ENCODE measurements at places on chromosomes 11 and 22.

DNA sequence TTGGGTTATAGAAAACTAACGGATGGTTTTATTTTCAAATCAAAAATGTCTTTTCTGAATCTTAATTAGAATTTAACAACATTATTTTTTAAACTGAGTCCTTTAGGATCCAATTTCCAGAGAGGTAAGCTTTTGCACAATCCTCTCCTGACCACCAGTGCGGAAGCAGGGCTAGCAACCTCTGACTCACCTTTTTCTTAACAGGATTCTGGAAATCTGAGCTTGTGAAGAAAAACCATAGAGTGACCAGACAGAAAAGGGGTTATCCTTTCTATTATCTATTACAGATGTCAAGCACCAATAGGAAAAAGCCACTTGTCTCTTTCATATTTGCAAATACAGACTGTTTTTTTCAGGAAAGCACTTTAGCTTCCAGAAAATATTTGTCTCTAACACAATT is 25.3 kb downstream of the ALG9 start:
- DNase-seq = no peak

- no peak for DNase-seq
Observed at GRCh38 chr11:66285250-66285947, 3.5 kb downstream of the YIF1A start.

DNA sequence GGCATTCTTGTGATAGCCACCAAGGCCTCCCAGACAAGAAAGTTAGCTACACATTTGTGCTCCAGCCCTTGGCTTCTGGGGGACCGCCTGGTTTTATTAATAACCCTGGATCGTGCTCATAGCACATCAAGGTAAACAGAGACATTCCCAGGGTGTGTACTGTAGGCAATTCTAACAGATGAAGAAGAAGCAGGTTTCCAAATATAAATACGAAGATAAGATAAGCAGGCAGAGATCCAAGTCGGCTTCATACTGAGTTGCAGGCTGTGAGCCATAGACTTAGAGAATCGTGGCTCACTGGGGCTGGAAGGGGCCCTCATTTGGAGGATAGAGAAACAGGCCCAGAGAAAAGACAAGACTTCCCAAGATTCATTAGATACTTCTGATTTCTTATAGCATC is 131.4 kb downstream of the TENM4 start:
- no peak for DNase-seq

GRCh38 chr22:42696331-42696967 is 24.2 kb downstream of the A4GALT start:
- no peak for DNase-seq

GRCh38 chr11:102306817-102307726 is 10.2 kb upstream of the BIRC3 start:
- no peak for DNase-seq

GRCh38 chr11:34318111-34319037 is 39.4 kb downstream of the ABTB2 start:
- DNase-seq = no peak

DNA sequence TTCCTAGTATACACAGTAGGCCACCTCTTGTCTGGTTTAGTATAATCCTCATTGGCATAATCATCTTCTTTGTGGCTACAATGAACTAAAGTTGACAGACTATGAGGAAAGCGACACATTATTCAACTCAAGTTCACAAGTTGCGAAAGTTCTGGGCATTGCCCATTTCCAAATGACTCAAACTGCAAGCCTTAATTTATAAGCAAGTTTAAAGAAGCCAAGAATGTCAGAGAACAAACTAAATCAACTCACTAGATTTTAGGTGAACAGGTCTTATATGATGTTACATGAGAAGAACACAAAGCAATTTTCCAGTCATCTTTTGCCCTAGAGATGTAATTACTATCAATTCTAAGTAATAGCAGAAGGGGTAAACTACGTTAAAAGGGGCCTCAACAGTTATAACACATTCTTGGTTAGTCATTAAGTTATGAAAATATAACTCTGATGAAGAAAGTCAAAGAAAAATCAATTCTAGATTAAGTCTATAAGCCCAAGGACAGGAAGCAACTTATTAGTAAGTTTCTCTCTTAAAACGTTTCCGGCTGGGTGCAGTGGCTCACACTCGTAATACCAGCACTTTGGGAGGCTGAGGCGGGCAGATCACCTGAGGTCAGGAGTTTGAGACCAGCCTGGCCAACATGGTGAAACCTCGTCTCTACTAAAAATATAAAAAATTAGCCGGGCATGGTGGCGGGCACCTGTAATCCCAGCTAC is 21.5 kb downstream of the PICALM start:
- DNase-seq = no peak

- DNase-seq = no peak
Observed at GRCh38 chr11:28738549-28738948, 630.4 kb downstream of the METTL15 start.

DNA sequence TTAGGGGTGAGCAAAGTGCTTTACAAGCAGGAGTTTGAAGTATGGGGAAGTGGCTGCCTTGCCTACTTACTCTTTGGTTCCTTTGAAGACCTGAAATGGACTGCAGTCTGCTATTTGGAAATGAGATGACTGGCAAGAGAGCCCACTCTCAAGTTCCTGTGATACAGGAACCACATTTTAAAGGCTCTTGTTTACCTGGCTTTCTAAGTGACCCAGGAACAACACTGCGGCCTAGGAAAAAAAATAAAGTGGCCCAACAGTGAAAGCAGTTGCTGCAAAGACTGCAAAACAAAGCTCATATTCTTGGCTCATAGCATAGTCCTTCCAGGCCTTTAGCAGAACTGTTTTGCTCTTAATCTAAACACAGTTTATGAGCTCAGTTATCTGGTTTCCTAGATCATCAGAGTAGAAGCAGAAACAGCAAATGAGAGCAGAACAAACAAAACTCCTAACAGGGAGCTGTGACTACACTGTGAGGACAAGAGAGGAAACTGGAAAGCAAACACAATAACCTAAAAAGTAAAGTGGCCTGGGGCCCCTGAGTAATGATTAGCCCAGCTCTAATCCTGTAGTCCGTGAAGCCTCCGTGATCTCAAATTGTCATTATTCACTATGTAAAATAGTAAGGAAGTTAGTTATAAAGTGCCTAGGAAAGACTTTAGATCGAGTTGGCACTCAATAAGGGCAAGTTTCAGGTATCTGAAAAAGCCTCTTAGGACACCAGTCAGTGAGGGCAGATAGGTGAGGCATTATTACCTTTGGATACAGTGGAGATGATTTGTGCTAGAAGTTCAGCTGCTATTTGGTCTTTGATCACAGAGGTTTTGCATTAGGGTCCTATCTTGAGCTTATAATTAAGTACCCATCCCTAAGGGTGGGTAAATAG is 11.5 kb downstream of the CCDC117 start:
- no peak for DNase-seq

GRCh38 chr11:8532475-8532874 is 61.6 kb downstream of the STK33 start:
- no peak for DNase-seq

GRCh38 chr11:125766251-125766650 is 12.4 kb downstream of the PATE2 start:
- DNase-seq = no peak

DNA sequence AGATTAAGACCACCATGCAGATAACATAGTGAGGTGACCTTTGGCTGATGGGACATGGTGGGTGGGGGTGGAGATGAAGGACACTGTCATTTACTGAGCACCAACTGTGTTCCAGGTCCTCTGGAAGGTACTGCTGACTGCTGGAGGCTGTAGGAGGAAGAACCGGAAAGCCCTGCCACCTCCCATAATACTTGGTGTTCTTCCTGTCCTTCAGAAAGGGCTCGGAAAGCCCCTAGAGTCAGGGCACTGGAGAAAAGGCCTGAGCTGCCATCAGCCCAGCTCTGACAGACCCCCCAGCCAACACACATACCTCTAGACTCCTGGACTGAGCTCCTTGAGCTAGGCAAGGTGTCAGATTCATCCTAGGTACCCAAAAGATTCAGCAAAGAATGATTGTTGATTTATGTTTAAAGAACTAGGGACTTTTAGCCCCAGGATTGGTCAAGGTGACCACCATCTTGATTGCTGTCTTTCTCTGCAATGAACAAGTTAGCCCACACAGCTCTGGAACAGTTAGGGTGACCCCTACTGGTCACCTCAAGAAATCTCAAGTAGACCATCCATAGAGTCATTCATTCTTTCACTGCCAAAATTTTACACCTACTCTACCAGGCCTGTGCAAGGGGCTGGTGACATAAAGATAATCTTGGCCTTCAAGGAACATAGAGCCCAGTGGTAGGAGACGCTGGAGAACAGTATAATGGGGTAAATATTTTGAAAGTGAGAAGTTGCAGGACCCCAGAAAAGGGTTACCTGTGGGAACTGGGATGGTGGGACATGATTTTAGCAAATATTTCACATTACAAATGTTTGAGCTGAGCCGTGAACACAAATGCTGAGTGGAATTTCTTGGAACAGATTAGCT is 39.4 kb downstream of the IRAG1 start:
- DNase-seq = no peak

DNA sequence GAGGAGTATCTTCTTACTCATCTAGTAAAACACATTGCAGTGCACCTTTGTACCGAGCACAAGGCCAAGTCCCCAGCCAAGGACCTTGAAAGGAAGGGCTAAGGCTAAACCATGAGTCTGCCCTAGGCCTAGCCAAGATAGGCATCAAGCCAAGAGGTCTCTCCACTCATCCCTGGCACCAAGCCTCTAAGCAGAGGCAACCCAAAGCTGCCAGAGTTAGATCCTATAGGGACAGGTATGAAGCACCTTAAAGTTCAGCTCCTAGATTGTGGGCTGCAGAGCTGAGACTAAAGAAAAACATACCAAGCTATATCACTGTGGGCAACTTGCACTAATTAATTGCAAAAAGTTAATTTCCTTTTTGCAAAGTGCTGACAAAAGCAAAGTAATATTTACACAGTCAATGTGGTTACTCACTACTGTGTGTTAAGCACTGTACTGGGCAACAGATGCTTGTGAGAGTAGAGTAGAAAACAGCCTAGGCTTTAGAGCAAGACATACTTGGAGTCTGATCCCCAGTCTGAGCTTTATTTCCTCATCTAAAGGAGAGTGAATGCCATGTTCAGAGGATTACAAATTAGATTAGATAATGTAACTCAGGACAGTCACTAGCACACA is 7.2 kb downstream of the COA4 start:
- no peak for DNase-seq

DNA sequence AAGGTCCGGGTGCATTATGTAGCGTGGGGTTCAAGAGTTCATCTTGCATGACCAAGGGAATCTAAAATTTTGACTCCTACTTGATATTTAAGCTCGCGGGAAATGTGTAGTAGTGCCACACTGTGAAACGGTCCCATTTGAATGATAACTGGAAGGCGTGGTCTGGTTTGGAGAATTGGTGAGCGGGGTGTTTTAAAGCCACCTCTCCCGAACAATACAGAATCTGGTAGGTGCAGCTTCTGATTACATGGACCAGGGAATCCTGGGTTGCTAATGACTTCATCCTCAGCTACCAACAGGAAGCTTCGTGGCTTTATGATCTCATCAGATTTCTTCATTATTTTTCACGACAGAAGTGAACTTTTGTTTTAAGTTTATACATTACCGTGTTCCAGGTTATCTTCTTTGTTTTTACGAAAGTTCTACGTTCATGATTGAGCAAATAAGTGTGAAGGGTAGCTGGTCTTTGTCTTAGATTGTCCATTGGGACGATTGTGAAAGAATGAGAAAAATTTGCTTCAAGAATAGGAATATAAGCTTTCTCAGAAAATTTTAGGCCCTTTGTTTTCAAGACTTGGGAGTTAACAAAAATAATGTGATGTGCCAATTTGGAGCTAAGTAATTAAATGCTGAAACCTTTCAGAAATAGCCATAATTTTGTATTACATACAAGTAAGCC is 1.7 kb downstream of the QSER1 start:
- no peak for DNase-seq

DNA sequence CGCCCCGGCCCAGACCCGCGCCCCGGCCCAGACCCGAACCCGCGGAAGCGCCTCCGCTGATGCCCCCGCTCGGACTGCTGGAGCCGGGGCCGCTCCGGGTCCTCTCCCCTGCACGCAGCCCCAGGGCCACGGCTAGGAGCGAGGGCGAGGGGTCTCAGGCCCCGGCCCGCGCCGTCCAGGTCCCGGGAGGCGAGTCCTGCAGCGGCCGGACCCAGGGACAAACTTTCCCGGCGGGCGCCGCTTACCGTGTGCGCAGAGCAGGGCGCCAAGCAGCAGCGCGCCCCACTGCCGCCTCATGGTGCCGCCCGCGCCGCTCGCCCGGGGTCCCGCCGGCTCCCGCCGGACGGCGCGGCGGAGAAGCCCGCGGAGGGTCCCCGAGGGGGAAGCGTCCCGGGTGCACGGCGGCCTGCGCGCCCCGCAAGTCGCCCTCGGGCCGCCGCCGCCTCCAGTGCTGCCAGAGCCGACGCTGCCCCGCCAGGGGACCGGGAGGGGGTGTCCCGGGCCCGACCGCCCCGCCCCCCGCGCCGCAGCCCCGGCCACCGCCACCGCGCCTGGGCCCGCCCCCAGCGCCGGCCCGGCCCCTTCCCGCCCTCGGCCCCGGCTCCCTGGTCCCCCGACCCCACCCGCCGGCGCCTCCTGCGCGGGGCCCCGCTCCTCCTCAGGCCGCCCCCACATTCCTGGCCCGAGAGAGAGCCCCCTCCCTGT is at the start of gene LRP4:
Gene LRP4, minus strand, starts transcription at position 468 of the 705 bp plus-strand sequence. Its CDS starts 171 bp downstream, at position 297.
- DNase-seq = no peak

DNA sequence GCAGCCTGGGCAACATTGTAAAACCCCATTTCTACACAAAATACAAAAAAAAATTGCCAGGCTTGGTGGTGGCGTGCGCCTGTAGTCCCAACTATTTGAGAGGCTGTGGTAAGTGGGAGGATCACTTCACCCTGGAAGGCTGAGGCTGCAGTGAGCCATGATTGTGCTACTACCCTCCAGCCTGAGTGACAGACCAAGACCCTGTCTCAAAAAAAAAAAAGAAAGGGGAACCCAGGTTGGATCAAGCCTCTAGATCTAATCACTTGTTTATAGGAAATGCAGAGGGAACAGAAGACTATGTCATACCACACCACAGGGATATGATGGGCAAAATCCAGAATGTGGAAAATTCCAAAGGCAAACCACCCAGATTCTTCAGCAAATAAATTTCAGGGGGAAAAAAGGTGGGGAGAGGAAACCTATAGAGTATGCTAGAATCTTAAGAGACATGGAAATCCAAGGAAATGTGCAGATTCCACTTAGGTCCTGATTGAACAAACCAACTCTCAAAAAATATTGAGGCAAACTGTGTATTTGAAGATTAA is 16.5 kb upstream of the MALAT1 start:
- no peak for DNase-seq

All from stimulated activated CD8-positive, alpha-beta memory T cell treated with anti-CD3 and anti-CD28 coated beads, Interleukin-7, amount 100 ng/mL, for 4 hours (primary cell).